ENCODE measurements at places on chromosomes 11 and 22. TPM values are rescaled to one million over a fixed set of nuclear protein-coding genes. Genes with fewer than 3 reads are reported as not detected.

CABP2 gene
- total RNA-seq: not detected

OR51I1 gene
- total RNA-seq: not detected

GLYATL2 gene
- not detected for total RNA-seq

SLC22A8 gene
- total RNA-seq: not detected

BAIAP2L2 gene
- 0.63 TPM for total RNA-seq

ASPHD2 gene
- 0.18 TPM for total RNA-seq

DNAJC24 gene
- 13.2 TPM for total RNA-seq

SLC22A12 gene
- total RNA-seq: not detected

PITPNM1 gene
- total RNA-seq: 34.7 TPM

OR51B5 gene
- not detected for total RNA-seq

KCNJ11 gene
- 11.3 TPM for total RNA-seq

CNTN5 gene
- not detected for total RNA-seq

MOV10L1 gene
- 1.2 TPM for total RNA-seq

GDPD4 gene
- total RNA-seq: not detected

NAALAD2 gene
- 0.68 TPM for total RNA-seq

OR52N4 gene
- not detected for total RNA-seq

DEUP1 gene
- not detected for total RNA-seq

VPS37C gene
- 18.6 TPM for total RNA-seq

SHISAL1 gene
- total RNA-seq: 1.4 TPM

MS4A12 gene
- not detected for total RNA-seq

All from left cardiac atrium (tissue), 4 donors.